NCI-H774 (cell line): ENCODE measurements at places on chromosomes 1 and 21.

DNA sequence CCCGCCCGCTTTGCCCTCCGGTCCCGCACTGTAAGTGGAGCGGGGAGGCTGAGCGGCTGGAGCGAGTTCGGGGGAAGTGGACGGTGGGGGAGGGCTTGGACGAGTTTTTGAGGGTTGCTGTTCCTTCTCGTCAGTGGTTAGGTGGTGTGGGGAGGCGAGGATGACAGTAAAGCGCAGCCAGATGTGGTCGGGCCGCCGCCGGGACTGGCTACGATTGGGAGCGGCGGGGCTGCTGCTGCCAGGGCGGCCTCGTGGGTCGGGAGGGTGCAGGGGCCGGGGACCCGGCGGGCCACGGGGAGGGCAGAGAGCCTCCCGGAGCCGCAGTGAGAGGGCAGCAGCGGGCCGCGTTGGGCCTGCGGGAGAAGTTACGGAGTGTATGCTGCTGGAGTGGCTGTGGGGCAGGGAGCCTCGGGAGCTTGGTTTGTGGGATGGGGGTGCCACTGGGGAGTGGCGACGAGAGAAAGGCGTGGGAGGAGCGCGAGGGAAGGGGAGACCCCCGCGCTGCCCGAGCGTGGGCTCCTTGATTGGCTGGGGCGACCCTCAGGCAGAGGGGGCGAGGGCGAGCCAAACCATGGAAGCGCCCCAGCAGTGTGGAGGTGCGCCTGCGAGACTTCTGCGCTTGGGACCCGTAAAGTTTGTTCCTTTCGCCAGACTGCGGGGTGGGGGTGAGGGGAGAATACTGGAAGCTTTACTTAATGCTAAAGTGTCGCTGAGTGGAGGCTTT, 2.1 kb downstream of the ADGRL2 start:
- DNase-seq, result peak; percentile 29

- no peak for DNase-seq
Measured at GRCh38 chr1:30452170-30452569, 271.2 kb downstream of the MATN1 start.

- DNase-seq, result no peak
Measured at GRCh38 chr1:162721471-162721870, 69.0 kb upstream of the HSD17B7 start.

- DNase-seq, result no peak
Measured at GRCh38 chr1:23178950-23179349, 10.3 kb upstream of the LUZP1 start.

DNA sequence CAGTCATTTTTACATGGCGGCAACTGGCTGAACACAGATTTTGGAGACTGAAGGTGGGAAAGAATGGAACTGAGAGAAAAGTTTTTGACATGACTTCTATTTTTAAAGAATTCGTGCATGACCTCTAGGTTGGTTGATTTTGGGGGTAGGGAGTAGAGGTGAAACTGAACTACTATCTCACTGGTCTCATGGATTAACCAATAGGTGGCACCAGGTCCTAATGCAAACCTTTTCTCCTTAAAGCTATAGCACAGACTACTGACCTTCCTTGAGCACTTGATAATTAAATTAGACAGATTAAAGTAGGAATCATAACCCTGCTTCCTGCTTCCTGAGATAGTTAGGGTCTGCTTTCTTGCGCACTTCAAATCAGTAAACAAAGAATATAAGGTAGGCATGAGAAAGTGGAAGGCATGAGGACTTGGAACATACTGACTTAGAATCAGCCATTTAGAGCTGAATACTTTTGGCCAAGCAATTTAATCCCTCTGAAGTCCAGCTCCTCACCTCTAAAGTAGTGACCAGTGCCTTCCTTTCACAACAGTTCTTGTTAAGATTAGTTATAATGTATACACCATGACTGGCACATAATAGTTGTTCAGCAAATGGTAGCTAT, 206.0 kb downstream of the CENPF start:
- DNase-seq, result no peak

- no peak for DNase-seq
Measured at GRCh38 chr1:203839081-203839480, 22.3 kb upstream of the SNRPE start.

GRCh38 chr1:246875041-246876026, 56.4 kb downstream of the AHCTF1 start:
- DNase-seq, result no peak

- no peak for DNase-seq
Measured at GRCh38 chr1:156848461-156849150, 10.3 kb downstream of the INSRR start.

GRCh38 chr1:61081144-61081685, 1.1 kb upstream of the NFIA start:
- no peak for DNase-seq

DNA sequence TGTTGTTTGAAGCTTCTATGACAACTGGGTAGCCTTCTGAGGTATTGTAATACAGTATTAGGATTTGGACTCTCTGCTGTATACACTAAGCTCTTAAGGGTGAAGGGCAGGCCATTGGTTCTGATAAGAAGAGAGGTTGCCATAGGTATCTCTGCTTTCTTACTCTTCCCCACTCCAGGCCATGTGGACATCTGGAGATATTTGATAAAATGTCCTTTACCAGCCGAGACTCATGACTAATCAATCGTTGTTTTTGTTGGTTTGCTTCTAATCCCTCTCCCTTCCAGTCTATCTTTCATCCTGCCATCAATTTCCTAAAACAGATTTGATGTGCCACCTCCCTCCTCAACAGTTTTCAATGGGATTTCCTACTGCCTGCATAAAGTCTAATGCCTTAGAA, 64.6 kb upstream of the WDR26 start:
- DNase-seq, result no peak

- DNase-seq, result no peak
Measured at GRCh38 chr1:81775510-81775909, 25.2 kb upstream of the ADGRL2 start.

GRCh38 chr1:91559838-91560565, 59.4 kb downstream of the CDC7 start:
- DNase-seq, result no peak

- no peak for DNase-seq
Measured at GRCh38 chr1:20265250-20265649, 25.4 kb upstream of the VWA5B1 start.

GRCh38 chr1:31665234-31665878, 20.7 kb upstream of the PEF1 start:
- DNase-seq, result no peak

GRCh38 chr1:3930301-3931006, 30.4 kb upstream of the C1orf174 start:
- DNase-seq, result no peak

- no peak for DNase-seq
Measured at GRCh38 chr1:24051206-24051945, 60.6 kb downstream of the MYOM3 start.

- no peak for DNase-seq
Measured at GRCh38 chr1:209549443-209550205, 33.9 kb upstream of the CAMK1G start.

GRCh38 chr1:205811660-205812059, 1.3 kb downstream of the SLC41A1 start:
- no peak for DNase-seq

DNA sequence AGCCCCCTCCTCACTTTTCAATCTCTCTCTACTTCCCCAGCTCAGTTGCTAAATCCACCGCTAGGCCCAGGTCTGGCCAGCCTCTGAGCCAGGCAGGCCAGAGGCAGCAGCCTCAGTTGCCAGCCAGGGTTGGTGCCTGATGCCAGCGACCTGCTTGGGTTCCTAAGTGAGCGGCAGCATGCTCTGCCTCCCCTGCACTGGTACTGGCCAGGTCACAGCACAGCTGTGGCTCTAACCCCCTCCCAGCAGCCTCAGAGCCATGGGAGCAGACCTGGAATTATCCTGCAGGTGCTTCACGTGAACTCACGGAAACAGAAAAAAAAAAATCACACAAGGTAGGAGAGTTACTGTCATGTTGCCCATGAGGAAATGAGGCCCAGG, 82.5 kb upstream of the ATF3 start:
- no peak for DNase-seq
